Kasumi-1 (cell line): ENCODE measurements at places on chromosomes 7 and 10.

- no peak for DNase-seq
Observed at GRCh38 chr10:130027716-130028464, 63.8 kb upstream of the EBF3 start.

DNA sequence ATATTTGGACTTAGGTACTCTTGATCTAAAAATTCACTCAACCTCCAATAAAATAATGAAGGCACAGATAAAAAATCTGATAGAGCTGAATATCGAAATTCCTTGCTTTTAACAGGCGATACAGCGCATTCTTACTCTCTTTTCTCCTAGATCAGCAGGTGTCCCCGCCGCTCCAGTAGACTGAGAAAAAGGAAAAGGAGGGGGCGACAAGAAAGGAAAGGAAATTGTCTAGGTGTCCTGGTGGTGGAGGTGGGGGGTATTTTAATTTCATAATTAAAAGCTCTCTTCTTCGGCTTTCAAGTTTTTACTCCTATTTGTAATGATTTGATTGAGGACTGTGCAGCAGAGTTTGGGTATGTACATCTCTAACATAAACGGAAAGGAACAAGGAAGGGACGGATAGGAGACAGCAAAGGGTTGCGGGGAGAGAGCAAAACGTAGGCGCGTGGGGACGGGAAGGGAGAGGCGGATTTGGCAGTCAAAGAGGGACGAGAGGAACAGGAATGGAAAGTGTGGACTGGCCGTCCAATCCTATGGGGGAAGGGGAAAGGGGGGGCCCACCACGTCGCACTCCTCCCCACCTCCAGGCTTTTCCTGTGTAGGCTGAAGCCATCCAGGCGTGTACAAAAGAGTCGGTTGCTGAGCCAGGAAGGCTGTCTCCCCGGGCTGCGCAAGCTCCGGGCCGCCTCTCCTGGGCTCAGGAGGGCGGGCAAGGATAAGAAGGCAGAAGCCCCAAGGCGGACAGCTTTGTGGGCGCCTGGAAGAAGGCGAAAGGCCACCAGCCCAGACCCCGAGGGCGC, 875 bp upstream of the HECTD2 start:
- DNase-seq, result peak; percentile 91

GRCh38 chr7:143003393-143004051, 23.4 kb downstream of the OR9A2 start:
- peak; percentile 75 for DNase-seq

DNA sequence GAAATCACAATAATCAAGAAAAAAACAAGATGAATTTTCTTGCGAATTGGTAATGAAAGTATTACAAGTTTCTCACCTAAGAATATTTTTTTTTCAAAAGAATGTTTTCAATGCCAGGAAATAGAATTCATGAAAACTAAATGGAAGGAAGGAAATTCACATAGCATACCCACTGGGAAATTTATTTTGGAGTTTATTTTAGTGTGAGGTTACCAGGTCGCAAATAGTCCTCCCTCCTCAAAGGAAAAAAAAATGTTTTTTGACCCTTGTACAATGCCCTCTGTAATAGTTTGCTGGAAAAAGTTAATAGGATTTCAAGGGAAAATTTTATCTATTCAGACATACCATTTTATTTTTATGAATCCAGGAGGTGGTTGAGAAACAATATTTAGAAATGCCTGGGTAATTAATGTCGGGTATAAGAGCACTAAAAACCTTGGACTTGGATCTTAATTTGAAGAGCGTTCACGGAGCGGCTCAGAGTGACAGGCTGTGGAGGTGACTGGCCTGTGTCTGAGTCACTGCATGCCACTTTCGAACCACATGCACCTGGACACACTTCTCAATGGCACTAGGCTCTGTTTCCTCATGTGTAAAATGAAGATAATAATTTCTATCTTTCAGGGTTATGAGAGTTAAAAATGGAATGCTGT, 28.2 kb downstream of the CUBN start:
- no peak for DNase-seq

DNA sequence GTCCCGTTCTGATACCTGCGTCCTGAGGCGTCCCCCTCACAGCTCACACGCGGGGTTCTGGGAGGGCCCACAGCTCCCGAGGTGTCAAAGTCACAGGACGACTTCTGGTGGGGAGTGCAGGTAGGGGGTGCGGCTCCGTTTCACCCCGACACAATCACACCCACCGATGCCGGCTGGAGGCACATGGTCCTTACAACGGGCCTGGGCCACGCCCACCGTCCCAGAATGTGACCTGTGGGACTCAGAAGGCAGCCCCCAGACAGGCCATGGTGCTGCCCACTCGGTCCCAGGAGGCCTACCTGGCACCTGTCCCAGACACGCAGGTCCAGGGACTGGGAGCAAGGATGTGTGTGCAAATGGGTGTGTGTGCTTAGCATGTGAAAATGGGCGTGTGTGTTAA, 86.0 kb downstream of the UNCX start:
- no peak for DNase-seq

DNA sequence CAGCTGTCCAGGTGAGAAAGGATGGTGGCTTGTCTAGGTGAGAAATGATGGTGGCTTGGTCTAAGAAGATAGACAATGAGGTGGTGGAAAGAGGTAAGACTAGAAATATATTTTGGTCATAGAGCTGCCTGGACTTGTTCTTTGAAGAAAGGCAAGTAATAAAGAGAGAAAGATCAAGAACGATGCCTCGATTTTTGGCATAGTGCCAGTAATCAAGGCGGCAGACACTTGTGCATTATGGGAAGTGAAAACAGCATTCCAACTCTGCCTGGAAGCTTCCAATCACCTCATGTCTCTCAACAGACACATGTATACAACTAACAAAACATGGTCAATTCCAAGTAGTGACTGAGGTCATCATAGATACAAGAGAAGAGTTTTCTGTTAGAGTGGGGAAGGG, 423.8 kb upstream of the NRP1 start:
- no peak for DNase-seq

- DNase-seq, result no peak
Observed at GRCh38 chr10:49830846-49831245, 68.7 kb upstream of the OGDHL start.
